NCI-H2227 treated with DMSO at 0.1 percent for 48 hours (cell line): ENCODE measurements at places on chromosomes 5 and 9.

DNA sequence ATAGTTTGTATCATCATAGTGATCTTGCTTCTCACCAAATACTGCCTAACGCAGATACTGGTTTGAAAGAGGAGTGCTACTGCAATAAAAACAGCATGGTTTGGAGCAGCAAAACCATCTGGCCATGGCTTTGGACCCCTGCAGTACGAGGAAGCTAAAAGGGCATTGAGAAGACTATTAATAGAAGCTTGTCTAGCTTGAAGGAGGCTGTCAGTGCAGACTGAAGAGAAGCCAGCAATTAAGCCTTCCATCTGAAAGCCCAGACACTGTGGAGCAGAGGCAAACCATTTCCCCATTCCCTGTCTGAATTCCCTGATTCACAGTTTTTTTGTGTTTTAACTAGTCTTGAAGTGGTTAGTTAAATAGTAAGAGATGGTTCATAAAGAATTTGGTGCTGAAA is 281.6 kb downstream of the PTPRD start:
- DNase-seq, result no peak

DNA sequence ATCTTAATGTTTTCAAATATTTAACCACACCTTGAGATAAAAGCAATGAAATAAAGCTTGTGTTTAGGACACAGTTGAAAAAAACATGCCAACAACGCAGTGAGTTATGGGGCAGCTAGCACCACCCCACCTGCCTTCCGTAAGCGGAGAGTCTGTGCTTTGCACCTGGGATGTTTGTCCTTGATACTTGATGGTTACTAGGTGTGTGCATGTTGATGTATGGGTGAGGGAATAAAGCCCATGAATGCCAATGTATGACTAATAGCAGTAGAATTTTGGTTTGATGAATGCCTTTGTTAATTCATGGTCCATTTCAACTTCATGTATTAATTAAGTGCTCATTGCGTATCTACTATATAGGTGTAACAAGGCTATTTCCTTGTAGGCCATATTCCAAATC is 74.0 kb downstream of the PCSK5 start:
- DNase-seq, result no peak

DNA sequence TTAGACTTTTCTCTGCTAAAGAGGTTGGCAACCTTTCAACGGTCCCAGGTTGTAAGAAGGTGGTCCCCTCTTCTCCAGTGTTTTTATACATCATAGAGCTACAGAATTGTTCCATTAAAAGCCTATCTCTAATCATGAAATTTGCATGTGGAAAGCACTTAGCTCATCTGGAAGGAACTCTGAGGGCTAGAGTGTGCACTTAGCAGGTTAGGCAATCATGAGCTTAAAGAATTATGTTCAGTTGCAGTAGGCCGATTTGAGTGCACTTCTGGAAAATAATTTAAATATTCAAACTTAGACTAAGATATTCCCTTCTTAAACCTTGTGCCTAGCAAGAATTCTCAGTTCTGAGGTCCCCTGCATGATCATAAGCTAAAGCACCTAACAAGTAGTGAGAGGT is 468.7 kb downstream of the SPATA31D1 start:
- DNase-seq, result no peak

DNA sequence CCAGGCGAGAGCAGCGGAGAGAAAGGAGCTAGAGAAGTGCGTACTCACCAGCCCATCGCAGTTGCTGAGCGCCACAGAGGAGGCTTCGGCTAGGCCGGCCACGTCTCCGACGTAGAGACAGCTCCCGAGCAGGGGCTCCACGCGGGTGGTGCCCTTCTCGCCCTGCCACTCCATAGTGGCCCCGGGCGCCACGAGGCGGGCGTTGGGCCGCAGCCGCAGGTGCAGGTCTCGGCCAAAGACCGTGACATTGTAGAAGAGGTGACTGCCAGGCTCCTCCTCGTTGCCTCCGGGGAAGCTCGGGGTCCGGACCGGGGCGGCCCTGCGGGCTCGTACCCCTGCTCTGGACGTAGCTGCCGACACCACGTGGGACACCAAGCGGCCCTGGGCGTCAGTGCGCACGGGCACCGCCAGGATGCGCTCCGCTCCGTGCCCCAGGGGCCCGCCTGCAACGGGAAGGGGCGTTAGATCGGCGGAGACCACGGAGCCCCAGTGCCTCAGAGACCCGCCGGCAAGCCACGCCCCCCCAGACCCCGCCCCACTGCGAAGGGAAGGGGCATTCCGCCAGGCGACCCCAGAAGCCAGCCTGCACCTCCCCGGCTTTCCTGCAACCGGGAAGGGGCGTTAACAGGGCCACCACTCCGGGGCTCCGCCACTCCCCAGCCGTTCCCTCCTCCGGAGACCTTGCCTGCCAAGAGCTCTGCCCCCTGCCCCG is 1.4 kb downstream of the ADAMTS2 start:
- no peak for DNase-seq

- no peak for DNase-seq
Measured at GRCh38 chr5:54619731-54620130, 102.2 kb downstream of the SNX18 start.

DNA sequence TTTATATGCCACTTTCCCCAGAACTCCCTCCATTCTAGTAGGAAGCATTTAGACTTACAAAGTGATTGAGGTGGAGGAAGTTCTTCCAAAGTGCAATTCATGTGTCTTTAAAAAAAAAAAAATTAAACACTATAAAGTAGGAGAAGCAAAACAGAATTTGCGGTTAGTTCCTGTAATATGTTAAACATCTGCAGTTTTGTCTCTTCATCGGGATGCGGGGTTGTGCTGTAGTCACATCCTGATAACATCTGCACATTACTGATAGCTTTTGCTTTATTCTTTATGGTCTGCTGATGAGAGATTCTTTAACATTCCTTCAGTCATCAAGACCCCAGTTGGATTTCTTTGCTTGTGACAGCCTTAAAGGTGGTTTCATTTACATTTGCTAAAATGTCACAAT is 694.3 kb downstream of the NR2F1-AS1 start:
- no peak for DNase-seq

DNA sequence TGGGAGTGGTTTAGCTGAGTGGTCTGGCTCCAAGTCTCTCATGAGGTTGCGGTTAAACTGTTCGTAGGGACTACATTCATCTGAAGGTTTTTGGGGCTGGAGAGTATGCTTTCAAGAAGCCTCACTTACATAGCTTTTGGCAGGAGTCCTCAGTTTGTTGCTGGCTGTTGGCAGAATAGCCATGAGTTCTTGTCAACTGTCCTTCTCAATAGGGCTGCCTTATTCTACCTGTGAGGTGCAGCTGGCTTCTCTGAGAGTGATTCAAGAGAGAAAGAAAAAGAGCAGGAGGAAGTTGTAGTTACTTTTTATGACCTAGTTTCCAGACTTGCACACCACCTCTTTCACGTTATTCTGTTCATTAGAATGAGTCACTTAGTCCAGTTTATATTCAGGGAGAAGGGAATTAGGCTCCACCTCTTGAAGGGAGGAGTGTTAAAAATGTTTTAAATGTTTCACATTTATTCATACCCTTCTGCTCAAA is 33.2 kb downstream of the YTHDC2 start:
- DNase-seq, result no peak

DNA sequence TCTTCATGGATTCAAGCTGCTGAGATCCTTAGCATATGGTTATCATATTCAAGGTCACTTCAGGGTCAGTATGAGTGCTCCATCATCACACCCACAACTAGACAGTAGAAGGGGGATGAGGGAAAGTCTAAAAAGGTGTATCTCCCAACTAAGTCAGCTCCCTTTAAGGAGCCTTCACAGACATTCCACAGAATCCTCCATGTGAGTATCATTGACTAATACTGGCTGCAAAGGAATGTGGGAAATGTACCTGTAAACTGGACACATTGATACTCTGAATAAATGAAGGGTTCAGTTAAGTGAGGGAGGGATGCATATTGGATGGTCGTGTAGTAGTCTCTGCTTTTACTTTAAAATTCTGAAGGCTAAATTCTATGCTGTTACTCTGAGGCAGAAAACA is 330.7 kb downstream of the LRRC70 start:
- no peak for DNase-seq

GRCh38 chr9:6977761-6978160 is 220.0 kb downstream of the KDM4C start:
- no peak for DNase-seq

- no peak for DNase-seq
Measured at GRCh38 chr5:175444060-175444904, at the start of gene DRD1. TSS of gene DRD1 (minus strand) at chr5:175444182. CDS start at chr5:175443099, 1,083 bp downstream.

- DNase-seq, result peak; percentile 57
Measured at GRCh38 chr5:74640954-74641734, 616 bp upstream of the ENC1 start.

DNA sequence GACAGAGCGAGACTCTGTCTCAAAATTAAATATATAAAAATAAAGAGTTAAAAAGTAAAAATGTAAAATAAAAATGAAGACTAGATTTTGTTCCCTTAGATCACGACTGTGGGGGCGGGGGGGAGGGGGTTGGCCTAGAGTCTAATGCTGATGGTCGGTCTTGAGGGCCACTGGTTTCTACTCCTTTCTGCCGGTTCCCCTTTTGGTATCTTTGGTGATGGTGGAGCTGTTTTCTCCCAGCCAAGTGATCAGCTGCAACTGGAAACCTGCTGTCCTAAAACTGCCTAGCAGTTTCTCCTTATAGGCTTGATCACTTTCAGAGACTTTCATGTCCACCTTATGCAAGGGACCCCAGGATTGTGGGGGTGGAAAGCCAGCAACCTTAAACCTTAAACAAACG is 1.1 kb downstream of the SRD5A1 start:
- DNase-seq, result peak; percentile 33

DNA sequence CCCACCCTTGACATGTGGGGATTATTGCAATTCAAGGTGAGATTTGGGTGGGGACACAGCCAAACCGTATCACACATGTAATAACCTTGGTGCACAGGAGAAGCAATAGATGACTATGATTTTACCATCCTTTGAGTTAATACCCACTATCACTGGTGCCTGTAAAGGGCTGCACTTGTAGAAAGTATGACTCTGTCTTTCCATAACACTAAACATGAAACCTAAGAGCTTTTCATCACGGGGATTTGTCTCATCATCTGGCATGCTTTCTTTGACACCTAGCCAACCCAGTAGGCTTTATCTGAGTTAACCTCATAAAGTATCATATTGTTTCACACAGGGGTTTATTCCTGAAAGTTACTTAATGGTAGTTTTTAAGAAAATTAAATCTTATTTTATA is 188.9 kb upstream of the TNC start:
- DNase-seq, result no peak

GRCh38 chr5:10699281-10699874 is 61.7 kb downstream of the DAP start:
- DNase-seq, result no peak

- DNase-seq, result no peak
Measured at GRCh38 chr5:1243487-1244130, 18.4 kb downstream of the SLC6A18 start.

- DNase-seq, result no peak
Measured at GRCh38 chr5:117102591-117102990, 528.0 kb upstream of the SEMA6A start.

- no peak for DNase-seq
Measured at GRCh38 chr9:84856181-84856632, 186.7 kb downstream of the NTRK2 start.
